ENCODE measurements at places on chromosomes 2 and 18.

- DNase-seq, result no peak
Measured at GRCh38 chr2:205321231-205321630, 361.1 kb upstream of the NRP2 start.

- no peak for DNase-seq
Measured at GRCh38 chr2:220117025-220117424, 489.6 kb downstream of the SLC4A3 start.

- no peak for DNase-seq
Measured at GRCh38 chr2:99861376-99861760, 281.0 kb downstream of the AFF3 start.

DNA sequence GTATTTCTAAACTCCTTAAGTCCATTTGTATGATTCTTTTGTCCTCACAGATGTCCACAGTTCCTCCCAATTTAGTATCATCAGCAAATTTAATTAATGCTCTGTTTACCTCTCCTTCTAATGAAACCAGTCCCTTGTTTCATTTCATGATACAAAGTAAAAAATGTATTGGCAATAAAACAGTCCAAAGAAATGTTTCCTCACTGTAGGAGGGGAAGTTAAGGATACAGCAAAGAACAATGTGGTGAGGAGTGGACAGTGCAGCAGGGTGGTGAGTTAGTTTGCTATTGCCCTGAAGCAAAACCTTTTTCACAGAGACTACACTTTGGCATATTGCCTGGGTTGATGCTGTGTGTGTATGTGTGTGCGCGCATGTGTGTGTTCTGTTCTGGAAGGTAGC, 401.5 kb downstream of the ARHGAP15 start:
- DNase-seq, result no peak

GRCh38 chr18:68928762-68929675, 131.1 kb downstream of the CCDC102B start:
- no peak for DNase-seq

- DNase-seq, result no peak
Measured at GRCh38 chr2:201821080-201821479, 14.7 kb downstream of the CDK15 start.

DNA sequence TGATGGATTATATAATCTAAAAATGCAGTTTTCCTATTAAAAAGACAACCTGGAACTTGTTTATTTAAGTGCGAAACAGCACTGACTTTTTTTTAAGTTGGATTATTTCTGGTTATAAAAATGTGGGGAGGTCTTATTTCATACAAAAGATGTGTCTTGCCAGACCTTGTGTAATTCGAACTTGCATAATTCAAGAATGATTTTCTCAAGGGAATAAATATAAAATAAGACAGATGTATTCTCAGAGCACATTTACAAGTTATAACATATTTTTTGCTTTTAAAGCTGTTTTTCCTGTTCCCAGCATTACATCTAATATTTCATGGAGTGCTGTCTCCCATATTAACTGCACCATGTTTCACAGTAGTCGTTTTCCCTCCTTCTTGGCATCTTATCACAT, 263.1 kb downstream of the CDH20 start:
- DNase-seq, result no peak

DNA sequence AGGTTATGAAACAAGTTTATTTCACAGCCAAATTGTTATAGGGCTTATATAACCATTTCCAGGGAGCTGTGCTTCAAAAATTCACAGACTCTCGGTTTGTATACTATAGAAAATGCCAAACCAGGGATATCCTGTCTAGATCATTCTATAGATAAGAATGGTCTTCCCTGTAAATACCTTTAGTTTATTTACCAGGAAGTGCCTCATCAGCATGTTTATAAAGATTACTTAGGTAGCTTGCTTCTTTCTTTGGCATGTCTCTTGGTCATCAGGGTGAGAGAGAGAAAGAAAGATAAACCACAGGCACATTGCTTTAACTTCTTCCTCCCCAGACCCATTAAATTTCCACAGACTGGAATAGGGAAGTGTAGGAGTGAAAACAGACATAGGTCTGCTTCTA, 439.4 kb downstream of the SPAG16 start:
- DNase-seq, result no peak

DNA sequence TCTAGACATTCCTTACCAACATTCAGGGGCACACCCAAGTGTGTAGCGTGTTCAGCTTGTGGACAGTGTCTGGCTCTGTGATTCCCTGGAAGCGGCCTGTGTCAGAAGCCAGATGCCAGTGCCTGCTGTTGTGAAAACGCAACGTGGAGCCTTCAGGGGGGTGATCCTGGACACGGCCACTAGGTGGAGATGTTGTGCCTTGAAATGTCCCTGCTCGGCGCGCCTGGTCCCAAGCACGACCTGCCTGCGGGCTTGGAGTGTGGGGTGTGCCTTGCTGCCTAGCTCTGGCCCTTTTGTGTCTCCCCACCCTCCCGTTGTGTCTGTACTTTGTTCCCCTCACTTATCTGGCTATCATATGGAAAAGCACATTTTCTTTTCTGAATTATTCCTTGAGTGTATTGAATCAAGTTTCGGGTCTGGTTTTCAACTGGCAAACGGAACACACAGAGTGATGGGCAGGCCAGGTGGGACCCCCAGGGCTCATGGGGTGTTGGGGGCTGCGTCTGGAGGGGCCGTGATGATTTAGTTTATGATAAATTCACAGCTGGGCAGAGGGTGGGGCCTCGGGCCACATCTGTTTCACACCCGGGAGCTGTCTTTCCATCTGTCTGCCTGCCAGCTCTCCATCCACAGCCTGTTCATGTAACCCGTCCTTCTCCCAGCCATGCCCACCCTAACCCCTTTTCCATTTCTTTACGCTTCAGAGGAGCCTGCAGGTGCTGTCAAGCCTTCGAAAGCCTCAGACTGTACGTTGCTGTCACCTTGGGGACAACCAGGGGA, 95.5 kb downstream of the DYSF start:
- DNase-seq, result peak; percentile 68

DNA sequence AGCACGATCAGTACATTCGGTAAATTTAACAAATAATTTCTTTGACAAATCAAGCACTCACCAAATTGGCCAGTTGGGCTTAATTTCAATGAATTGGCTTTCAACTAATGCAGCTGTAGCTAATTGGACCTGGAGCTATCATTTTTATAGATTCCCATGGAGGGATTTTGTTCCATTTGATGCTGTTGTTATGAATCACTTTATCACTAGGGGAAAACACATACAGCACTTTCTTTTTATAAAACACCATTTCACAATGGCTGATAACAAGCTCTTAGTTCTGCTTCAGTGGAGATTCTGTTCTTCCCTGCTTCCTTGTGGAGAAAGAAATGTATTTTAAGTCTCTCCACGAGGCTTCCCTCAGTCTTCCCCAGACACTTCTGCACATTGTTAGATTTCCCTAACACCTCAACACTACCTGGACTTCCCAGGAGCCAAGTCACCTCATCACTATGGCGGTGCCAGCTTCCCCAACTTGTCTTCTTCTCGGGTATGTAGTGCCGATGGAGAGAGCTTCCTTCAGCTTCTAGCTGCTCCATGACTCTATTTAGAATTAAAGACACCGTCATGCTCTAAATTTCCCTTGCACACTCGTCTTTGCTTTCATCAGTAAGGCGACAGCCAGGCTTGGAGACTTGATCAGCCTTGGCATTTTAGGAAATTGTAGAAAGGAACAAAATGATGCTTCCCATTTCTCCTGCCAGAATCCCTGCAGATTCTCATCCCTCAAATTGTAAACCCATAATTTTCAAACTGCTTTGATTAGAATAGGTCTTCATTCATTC, 72.0 kb downstream of the INPP5D start:
- no peak for DNase-seq

- DNase-seq, result no peak
Measured at GRCh38 chr2:153165021-153165420, 313.5 kb downstream of the RPRM start.

GRCh38 chr2:112686348-112687217, 34.2 kb upstream of the NT5DC4 start:
- DNase-seq, result no peak

- peak; percentile 21 for DNase-seq
Measured at GRCh38 chr2:204260162-204260877, 285.0 kb upstream of the PARD3B start.

DNA sequence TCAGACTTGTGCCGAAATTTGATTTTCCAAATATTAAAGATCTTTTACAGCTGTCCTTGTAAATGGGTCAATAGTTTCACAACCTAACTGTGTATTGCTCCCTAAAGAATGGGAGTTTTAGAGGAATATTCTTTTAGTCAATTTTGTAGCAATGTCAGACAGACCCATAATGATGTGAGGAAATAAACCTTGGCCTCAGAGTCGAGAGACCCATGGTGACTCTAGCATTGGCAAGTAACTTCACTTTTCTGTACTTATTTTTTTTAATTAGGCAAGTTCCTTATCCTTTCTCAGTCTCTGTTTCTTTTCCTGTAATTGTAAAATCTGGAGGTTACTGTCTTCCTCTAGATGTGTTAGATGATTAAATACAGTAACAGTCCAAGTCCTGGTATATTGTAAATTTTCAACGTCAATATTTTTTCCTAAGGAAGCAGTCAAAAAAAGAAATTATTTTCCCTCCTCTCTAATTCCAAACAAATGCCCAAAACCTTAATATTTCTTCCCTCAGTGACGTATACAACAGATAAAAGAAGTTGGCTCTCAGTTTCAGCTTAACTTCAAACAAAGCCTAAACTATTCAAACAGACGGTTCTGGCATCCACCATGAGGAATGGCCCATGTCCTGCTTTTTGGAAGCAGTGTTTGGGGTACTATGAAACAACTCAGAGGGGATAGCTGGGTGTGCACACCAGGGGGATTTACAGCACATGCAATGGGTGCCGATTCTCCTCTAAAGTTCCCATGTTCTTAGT, 466.7 kb downstream of the TNS1 start:
- DNase-seq, result no peak

- no peak for DNase-seq
Measured at GRCh38 chr2:235523021-235523420, 29.2 kb downstream of the AGAP1 start.

- DNase-seq, result no peak
Measured at GRCh38 chr2:227188292-227188691, 23.9 kb downstream of the COL4A3 start.

GRCh38 chr2:82652117-82652516, 1807.0 kb downstream of the SUCLG1 start:
- DNase-seq, result no peak

- no peak for DNase-seq
Measured at GRCh38 chr18:9206421-9206820, 69.8 kb downstream of the ANKRD12 start.

- no peak for DNase-seq
Measured at GRCh38 chr18:44837482-44838180, 156.9 kb downstream of the SETBP1 start.

DNA sequence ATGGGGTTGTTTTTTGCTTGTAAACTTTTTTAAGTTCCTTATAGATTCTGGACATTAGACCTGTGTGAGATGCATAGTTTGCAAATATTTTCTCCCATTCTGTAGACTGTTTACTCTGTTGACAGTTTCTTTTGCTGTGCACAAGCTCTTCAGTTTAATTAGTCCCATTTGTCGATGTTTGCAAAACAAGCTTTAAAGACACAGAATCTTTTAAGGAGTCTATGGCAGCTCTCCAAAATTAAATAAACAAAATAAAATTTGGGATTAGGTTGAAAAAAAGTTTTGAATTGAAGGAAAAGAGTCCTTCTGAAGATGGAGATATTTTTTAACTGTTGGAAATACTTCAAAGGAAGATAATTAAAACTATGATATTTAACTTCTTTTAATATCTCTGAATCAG, 88.8 kb downstream of the MAP3K20 start:
- no peak for DNase-seq

- no peak for DNase-seq
Measured at GRCh38 chr2:127986548-127987079, 41.2 kb downstream of the SAP130 start.

DNA sequence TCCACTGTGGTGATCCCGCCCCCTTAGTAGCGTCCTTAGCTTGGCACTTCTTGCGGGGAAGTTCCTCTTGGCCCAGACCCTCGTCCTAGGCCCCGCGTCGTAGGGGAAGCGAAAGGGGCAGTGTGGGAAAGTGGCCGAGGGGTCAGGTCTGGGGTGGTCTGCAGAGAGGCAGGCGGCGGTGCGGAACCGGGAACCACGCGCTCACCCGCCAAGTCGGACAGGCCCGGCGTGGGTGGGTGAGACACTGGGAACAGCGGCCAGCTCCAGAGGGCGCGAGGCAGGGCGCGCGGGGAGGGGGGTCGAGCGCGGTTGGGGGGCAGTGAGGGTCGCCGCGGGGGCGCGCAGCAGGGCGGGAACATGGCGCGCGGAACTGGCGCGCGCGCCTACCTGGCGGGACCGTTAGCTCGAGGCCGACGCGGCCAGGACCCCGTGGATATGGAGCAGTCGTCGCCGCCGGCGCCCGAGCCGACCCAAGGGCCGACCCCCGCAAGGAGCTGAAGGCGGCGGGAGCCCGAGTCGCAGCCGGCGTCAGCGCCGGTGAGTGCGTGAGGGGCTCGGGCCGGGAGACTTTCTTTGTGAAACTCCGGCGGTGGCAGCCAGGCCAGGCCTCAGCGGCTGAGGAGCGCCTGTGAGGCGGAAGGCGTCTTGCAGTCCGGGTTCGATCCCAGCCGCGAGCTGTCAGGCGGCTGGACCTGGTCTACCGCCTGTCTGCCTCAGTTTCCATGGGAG, 2896.7 kb upstream of the TEKT4 start:
- no peak for DNase-seq

DNA sequence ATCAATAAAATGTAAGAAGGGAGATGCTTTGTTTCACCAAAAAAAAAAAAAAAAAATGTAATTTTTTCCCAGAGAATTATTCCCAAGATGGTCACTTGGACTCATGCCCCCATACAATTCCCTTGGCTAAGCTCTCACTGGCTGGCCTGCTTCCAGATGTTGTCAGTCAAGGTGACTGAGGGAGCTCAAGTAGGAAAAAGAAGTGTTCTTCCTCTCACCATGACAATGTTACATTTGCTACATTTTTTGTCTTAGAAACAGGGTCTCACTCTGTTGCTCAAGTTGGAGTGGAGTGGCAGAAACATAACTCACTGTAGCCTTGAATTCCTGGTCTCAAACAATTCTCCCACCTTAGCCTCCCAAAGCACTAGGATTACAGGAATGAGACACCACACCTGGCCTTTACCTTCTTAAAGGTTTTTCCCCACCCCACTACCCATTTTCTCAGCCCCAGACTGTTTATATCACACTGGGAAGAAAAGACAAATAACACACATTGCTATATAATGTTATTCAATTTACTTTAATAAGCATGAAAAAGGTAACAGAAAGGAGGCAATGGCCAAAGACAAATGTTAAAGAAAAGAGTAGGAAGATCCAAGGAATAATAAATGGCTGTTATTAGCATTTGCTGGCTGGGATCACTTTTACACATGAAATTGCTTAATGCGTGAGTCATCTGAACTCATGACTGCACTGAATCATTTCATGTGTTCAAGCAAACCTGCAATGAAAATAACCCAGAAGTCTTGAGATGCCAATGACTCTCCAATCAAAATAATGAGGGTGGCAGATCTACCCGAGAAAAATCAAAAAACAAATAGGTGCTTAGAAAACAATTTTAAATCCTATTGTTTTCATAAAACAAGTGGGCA, 45.2 kb downstream of the ACVR1 start:
- DNase-seq, result no peak

DNA sequence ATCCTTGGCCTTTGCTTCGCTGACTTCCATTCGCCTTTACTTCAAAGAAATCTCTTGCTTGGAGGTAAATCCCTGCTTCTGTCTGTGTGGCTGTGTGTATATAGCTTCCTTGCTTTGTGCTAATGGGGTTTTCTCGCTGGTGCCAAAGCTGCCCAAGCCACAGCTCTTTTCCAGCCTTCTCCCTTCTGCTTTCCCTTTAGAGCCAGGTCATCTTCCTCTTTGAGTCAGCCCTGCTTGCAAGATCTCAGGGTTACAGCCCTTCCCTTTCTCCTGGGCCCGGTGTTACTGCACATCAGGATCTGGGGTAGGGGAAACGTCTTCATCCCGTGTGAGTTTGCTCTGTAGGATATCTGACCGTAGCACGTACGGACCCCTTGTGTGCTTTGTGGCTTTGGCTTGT, 19.1 kb downstream of the EIF4E2 start:
- no peak for DNase-seq

Data from activated naive CD4-positive, alpha-beta T cell treated with Interleukin-2 at 50 U/mL for 16 hours (primary cell).